ENCODE measurements at places on chromosomes 13 and 19. TPM values are rescaled to one million over a fixed set of nuclear protein-coding genes. Genes with fewer than 3 reads are reported as not detected.

TMEM221 gene
- 1.4 TPM for polyA plus RNA-seq

SHANK1 gene
- 4.1 TPM for polyA plus RNA-seq

NOVA2 gene
- 3.1 TPM for polyA plus RNA-seq

RUBCNL gene
- 36.2 TPM for polyA plus RNA-seq

IGFLR1 gene
- polyA plus RNA-seq = 9.9 TPM

C19orf33 gene
- 7.9 TPM for polyA plus RNA-seq

FREM2 gene
- polyA plus RNA-seq = 0.80 TPM

CYP4F22 gene
- polyA plus RNA-seq = 2.5 TPM

ELAVL1 gene
- 128 TPM for polyA plus RNA-seq

ETFB gene
- 109 TPM for polyA plus RNA-seq

ZNF132 gene
- 5.5 TPM for polyA plus RNA-seq

DNA sequence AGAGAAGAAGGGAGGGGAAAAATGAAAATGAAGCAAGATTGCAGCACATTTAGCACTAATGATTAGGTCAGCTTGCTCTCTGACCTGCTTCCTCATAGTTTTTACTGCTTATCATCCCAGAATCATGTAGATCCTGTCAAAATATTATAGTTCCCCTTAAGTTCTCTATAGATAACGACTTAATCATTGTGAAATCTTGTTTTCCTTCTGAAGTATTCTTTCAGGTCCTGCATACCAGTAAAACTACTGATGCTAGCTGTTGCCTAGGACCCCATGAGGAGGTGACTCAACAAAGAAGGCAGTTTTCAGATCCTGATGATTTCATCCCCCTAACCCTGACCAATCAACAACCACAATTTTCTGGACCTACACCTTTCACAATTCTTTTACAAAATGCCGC, 1131.7 kb downstream of the SLITRK5 start:
- H3K4me3 ChIP-seq = no peak overlapping the region
- no peaks in the 10 kb centered on the region for H3K36me3 ChIP-seq
- H3K27me3 ChIP-seq = no peaks in the 10 kb centered on the region

DNA sequence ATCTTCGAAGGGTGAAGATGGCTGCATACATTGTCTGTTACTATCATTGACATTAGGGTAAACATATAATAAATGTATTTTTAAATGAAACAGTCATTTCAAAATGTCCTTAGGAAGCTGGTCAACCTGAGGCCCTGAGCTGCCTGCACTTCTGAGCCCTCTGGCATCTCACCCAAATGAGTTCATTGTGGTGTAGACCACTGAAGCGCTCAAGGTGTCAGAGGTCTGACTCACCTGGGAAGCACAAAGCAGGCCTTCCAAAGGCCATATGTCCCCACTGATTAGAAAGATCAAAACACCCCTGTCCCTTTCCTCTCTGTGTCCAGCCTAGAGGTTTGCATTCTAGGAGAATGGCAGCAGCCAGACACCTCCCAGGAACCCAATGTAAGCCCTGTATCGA, 59.6 kb downstream of the COL4A2 start:
- DNase-seq = no peak
- no peak overlapping the region for H3K27ac ChIP-seq
- no peak overlapping the region for H3K4me3 ChIP-seq
- H3K4me1 ChIP-seq = peaks cover 5% of the 10 kb centered on the region
- no peaks in the 10 kb centered on the region for H3K27me3 ChIP-seq

DNA sequence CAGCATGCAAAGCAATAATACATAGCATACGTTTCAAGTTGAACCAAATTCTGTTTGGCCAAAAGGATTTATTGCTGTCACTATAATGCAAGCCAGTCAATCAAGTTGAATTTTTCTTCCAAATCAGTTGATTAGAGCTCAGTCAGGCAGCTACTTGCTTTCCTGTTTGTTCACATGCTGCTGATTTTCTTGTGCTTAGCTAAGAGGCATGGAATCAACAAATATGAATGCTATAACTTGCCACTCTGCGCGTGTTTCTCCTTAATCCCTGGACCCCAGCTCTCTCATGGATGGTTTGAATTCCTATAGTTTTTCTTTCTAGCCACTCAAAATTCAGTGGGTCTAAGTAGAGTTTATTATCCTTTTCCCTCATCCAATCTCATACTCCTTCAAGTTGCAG, 311.3 kb downstream of the KLF5 start:
- no peak overlapping the region for H3K27ac ChIP-seq
- DNase-seq = no peak
- H3K4me3 ChIP-seq = no peak overlapping the region
- H3K36me3 ChIP-seq = no peaks in the 10 kb centered on the region
- no peaks in the 10 kb centered on the region for H3K27me3 ChIP-seq
- H3K4me1 ChIP-seq = no peaks in the 10 kb centered on the region

- H3K4me1 ChIP-seq = no peaks in the 10 kb centered on the region
- H3K27me3 ChIP-seq = no peaks in the 10 kb centered on the region
- no peak for DNase-seq
- H3K4me3 ChIP-seq = no peak overlapping the region
Observed at GRCh38 chr13:107811233-107812013, 403.9 kb downstream of the LIG4 start.

- no peak overlapping the region for H3K4me3 ChIP-seq
- no peaks in the 10 kb centered on the region for H3K27me3 ChIP-seq
- H3K27ac ChIP-seq = no peak overlapping the region
- H3K36me3 ChIP-seq = no peaks in the 10 kb centered on the region
- DNase-seq = no peak
Observed at GRCh38 chr19:31589109-31589508, 239.9 kb upstream of the TSHZ3 start.

- H3K4me3 ChIP-seq = peak overlapping the region; percentile 45
- H3K4me1 ChIP-seq = peaks cover 13% of the 10 kb centered on the region
- no peak overlapping the region for H3K27ac ChIP-seq
- H3K36me3 ChIP-seq = no peaks in the 10 kb centered on the region
Observed at GRCh38 chr19:1445932-1446712, 3.8 kb upstream of the APC2 start.

DNA sequence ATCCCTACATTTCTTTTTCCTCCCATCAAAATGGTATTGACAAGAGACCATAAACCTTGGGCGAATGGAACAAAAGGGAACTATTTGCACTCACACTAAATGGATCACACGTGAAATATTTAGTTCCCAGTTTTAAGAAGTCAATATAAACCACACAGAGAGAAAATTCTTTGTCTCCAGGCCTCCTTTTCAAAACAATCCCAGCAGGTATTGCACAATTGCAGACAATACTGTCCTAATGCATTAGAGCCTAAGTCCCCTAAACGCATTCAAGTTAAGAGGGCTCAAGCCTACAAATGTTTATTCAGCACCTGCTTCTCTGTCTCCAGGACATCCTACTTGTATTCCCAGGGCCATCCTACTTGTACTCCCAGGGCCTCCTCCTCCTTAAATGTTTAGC, 1.3 kb upstream of the B3GLCT start:
- H3K27ac ChIP-seq = no peak overlapping the region
- no peaks in the 10 kb centered on the region for H3K27me3 ChIP-seq
- DNase-seq = no peak
- H3K36me3 ChIP-seq = no peaks in the 10 kb centered on the region

DNA sequence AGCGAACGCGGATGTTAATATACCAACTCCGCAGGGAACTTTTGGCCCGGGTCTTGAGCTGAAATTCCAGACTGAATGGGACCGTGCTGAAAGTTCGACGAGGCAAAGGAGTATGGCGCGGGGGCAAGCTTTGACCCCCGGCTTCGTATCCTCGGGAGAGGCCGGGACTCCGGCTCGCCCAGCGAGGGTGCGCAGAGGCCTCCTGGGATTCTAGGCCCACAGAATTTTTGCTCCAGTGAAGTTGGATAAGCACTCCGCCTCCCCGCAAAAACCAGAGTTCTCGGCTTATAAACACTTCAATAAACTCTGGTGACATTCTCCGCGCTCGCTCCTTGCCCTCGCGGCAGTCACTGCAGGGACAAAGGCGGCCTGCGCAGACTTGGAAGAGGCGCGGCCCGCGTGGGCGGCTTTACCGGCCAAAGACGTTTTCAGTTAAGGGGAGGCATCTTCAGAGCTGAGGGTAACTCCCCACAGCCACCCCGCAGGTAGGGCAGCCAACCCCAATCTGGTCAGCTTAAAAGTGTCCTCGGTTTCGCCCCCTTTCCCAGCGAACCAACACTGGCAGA, 112.6 kb downstream of the KCNRG start:
- peak overlapping the region; percentile 91 for H3K4me3 ChIP-seq
- no peaks in the 10 kb centered on the region for H3K36me3 ChIP-seq
- H3K27me3 ChIP-seq = peaks cover 5% of the 10 kb centered on the region
- H3K4me1 ChIP-seq = peaks cover 12% of the 10 kb centered on the region
- H3K27ac ChIP-seq = peak overlapping the region; percentile 51

- no peak for DNase-seq
- no peaks in the 10 kb centered on the region for H3K27me3 ChIP-seq
- no peak overlapping the region for H3K27ac ChIP-seq
- no peaks in the 10 kb centered on the region for H3K4me1 ChIP-seq
Observed at GRCh38 chr13:40433577-40433976, 232.9 kb downstream of the FOXO1 start.

DNA sequence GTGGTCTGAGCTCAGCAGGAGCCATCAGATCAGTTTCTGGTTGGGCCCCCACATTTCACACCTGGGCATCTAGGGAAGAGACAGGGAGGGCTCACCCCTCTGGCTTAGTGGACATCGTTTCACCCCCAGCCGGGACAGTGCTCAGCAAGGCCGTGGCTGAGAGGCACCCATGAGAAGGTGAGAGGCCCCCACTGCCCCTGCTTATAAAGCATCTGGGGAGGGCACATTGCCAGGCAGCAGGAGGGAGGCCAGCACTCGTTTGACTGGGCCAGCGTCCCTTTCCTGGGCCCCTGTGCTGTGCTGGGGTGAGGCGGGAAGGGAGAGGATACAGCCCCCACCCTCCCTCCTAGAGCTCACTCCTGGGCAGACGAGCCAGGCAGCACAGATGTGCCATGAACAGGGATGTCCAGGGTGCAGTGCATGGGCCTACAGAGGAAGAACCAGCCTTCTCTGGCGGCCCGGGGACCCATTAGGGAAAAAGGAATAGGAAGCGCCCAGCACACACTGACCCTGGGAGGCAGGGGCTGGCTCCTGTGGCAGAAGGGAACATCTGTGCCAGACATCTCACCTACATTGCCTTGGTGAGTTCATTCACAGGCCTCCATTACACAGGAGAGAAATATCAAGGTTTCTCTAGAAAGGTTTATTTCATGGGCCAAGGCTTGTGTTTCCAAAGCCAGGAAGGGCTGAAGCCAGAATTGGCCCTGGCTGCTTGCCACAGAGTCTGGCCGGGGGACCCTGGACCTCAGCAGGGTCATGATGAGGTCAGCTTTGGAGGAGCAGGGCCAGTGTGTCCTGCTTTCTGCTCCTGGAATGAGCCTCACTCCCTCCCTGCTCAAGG, 7.7 kb downstream of the AP1M1 start:
- H3K27me3 ChIP-seq = no peaks in the 10 kb centered on the region
- H3K36me3 ChIP-seq = no peaks in the 10 kb centered on the region
- DNase-seq = peak; percentile 31
- no peak overlapping the region for H3K4me3 ChIP-seq

DNA sequence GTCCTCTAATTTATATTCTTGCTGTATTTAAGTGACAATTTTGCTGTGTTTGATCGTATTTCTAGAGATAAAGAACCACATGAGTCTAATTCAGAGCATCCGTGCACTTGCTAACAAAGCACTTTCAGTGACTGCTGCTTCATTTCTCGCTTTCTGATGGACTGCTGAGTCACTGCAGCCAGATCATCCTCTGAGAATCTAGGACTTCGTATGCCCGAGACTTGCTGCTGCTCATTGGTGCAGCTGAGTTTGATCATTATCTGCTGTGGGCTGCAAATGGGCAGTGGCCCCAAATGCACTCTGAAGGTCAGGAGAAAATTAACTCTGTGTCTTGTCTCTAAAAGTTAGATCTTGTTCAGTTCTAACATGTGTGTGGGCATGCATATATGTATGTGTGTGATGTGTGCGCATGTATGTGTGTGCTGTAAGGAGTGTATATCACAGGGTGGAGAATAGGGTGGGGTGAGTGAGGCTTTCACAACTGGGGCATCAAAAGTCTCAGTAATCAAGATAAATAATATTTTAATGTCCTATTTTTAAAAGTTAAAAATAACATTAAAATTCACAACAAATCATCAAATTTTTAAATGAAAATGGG, 342.6 kb downstream of the MTUS2 start:
- no peak for DNase-seq
- H3K36me3 ChIP-seq = no peaks in the 10 kb centered on the region
- H3K4me1 ChIP-seq = no peaks in the 10 kb centered on the region
- H3K27ac ChIP-seq = no peak overlapping the region
- H3K4me3 ChIP-seq = no peak overlapping the region

- DNase-seq = no peak
- H3K27me3 ChIP-seq = no peaks in the 10 kb centered on the region
- no peaks in the 10 kb centered on the region for H3K36me3 ChIP-seq
- H3K4me1 ChIP-seq = no peaks in the 10 kb centered on the region
- H3K4me3 ChIP-seq = no peak overlapping the region
Observed at GRCh38 chr13:108083056-108083455, 132.3 kb downstream of the LIG4 start.

GRCh38 chr19:16623576-16623975, 4.4 kb downstream of the MED26 start:
- DNase-seq = no peak
- H3K27ac ChIP-seq = no peak overlapping the region
- no peak overlapping the region for H3K4me3 ChIP-seq
- H3K27me3 ChIP-seq = no peaks in the 10 kb centered on the region

DNA sequence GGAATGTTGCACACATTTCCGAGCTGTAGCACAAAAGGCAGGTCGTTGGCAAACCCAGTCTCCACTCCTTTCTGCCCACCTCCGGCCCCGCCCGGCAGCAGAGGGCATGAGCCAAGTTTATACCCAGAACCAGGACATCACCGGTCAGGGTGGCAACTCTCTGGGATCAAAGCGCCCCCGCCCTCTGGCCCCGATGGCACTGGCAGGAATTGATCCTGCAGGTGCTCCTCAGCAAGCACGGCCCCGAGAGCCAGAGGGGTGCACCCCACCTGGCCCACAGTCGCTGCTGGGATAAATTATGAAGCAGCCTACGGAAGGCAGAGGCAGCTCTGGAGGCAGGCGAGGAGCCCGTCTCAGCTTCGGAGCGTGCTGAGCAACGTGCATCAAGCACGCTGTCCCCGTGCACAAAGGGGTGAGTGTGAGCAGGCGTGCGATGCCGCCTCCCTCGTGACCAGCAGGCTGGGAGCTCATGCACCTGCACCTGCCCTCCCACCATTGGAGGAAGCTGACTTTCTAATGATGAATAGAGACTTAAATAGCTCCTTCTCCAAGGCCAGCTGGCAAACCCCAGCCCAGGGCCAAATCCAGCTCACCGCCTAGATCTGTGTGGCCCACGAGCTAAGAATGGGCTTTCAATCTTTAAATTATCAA, 25.7 kb downstream of the SHC2 start:
- no peak for DNase-seq
- H3K27ac ChIP-seq = no peak overlapping the region
- H3K27me3 ChIP-seq = no peaks in the 10 kb centered on the region
- H3K4me1 ChIP-seq = no peaks in the 10 kb centered on the region
- no peaks in the 10 kb centered on the region for H3K36me3 ChIP-seq
- H3K4me3 ChIP-seq = no peak overlapping the region

GRCh38 chr13:113044391-113045114, 61.0 kb upstream of the F7 start:
- no peak for DNase-seq
- no peak overlapping the region for H3K27ac ChIP-seq
- no peaks in the 10 kb centered on the region for H3K27me3 ChIP-seq
- H3K4me1 ChIP-seq = peaks cover 6% of the 10 kb centered on the region
- H3K4me3 ChIP-seq = no peak overlapping the region

- peak; percentile 80 for DNase-seq
- H3K27me3 ChIP-seq = no peaks in the 10 kb centered on the region
- H3K36me3 ChIP-seq = no peaks in the 10 kb centered on the region
- no peak overlapping the region for H3K4me3 ChIP-seq
Observed at GRCh38 chr19:57002195-57002601, 117.6 kb upstream of the USP29 start.

Data from testis (tissue), 5 donors.